Retinal pigment epithelial cell (primary cell): ENCODE measurements at places on chromosomes 4 and X.

GRCh38 chrX:13669246-13669737 lies 16.4 kb downstream of the TCEANC start:
- DNase-seq = peak; percentile 54

DNA sequence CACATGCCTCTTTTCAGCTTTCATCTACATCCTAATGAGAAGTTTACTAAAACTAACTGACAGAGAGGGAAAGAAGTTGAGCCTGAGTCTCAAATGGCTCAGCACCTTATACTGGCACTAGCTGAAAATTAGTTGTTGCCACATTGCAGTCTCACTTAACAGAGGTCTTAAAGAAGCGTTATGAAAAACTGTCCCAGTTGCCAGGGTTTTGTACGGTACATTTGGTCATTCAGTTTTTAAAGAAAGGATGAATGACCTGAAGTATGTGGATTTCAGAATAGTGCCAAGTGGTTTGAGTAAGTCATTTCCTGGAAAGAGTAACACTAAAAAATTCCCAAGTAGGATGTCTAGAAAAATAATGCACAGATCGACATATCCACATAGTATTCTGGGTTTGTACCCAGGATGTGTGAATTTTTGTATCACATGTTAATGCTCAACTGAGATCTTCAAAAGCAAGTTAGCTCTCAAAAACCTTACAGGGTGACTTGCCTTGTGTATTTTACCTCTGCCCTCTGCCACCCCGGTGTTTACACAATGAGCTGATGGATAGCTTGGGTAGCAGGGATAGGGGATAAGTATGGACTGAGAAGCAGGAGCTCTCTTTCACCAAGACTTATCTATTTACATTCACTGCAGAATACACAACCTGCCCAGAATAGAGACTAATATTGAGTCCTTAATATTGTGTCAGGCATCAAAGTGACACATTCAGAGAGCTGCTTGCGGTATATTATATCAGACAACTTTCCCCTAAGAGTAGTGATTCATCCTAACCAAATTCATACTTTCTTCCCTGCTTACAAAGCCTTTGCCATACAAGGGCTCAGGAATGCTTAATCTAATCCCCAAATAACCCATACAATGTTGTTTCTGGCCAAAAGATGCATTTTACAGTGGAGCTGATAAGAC lies 1075.7 kb upstream of the PABPC4L start:
- DNase-seq = peak; percentile 43

DNA sequence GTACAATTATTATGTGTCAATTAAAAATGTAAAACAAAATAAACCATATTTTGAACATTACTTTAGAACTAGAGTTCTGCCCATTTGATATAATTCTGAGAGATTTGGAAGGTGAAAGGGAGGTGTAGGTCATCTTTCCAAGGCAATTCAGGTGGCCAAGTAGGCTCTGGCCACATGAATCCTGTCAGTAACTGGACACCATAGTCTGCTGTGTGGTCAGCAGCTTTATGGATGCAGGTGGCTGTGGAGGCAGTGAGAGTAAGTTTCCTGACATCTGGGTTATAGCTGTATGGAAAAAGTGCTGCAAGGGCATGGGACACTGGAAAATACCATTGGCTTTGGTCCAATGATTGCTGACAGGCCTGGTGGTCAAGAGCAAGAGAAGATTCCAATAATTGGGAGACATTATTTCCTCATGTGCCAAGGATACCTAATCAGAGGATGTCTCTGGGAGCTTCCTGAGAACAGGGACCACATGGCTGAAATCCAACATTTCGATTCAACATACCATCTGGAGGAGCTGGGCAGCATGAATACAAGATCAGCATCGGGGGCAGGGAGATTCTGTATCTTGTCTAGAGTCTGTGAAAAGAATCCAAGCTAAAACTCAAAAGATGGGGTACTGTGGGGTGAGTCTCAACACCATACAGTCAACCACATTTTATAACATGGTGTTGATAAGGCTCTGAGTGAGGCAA lies 523.1 kb downstream of the MID1IP1 start:
- DNase-seq = no peak

GRCh38 chr4:176761872-176762271 lies 30.9 kb downstream of the VEGFC start:
- no peak for DNase-seq

DNA sequence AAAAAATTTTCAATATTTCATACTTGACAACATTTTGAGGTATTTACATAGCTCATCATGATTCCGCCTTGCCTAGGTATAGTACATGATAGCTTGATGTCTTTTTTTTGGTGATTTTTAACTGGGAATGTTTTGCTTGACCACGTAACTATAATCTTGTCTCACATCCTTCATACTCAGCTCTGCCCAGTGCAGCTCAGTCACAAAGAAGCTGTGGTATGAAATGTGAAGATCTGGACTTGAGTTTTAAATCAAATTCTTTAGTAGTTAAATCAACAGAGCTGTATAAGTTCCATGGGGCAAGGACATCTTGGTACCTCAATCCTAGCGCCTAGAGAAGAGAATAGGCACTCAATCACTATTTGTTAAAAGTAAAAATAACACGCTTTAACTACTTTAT lies 276.3 kb upstream of the DKK2 start:
- no peak for DNase-seq

- no peak for DNase-seq
Observed at GRCh38 chr4:1992468-1993168, 16.2 kb downstream of the NELFA start.

DNA sequence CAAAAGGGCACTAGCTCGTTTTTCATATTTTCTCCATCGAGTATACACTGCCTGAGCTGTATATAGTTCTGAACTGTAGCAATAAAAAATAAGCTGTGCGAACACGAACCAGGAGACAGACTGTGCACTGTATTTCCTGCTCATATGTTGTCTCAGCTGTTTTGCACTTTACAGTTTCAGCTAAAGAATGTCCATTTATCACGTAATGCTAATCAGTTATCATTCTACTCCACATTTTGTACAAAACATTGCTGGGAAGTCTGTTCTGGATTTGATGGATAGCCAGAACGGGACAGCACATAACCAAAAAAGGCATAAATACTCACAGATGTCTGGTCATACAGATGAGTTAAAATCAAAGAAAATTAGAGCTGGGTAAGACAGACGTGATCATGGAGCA lies 315.5 kb upstream of the ADGRL3 start:
- no peak for DNase-seq

DNA sequence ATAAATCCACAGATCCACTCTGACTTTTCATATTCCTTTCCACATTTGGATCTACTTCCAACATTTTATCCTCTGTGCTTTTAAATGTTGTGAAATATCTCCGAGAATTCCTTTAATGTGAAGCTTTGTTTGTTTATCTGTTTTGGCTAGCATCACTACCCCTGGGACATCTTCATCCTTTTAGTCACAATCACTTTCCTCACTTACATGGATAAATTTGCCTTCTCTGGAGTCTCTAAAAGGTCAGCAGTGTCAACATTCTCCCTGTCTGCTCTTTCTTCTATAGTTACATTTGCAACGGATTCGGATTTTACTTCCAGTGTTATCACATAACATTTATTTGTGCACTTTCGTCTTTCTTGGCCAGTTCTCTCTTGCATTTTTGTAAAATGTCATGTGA lies 34.2 kb upstream of the LRAT start:
- DNase-seq = no peak

DNA sequence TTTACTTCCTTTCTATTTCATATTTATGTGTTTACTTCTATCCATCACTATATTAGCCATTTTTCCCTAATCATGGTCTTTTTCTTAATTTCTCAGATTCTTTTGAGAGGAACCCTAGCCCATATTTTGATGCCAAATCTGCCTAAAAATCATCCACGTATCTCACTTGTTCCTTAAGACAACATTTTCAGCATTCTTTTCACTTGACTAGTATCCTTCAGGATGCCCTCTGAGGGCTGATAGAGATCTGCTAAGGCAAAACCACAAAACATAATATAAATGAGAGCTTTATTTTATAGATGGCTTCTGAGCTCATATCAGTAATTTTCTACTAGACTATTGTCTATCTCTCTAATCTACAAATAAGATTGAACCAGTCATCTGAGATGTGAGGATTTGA lies 341.9 kb downstream of the GPM6A start:
- DNase-seq = no peak

DNA sequence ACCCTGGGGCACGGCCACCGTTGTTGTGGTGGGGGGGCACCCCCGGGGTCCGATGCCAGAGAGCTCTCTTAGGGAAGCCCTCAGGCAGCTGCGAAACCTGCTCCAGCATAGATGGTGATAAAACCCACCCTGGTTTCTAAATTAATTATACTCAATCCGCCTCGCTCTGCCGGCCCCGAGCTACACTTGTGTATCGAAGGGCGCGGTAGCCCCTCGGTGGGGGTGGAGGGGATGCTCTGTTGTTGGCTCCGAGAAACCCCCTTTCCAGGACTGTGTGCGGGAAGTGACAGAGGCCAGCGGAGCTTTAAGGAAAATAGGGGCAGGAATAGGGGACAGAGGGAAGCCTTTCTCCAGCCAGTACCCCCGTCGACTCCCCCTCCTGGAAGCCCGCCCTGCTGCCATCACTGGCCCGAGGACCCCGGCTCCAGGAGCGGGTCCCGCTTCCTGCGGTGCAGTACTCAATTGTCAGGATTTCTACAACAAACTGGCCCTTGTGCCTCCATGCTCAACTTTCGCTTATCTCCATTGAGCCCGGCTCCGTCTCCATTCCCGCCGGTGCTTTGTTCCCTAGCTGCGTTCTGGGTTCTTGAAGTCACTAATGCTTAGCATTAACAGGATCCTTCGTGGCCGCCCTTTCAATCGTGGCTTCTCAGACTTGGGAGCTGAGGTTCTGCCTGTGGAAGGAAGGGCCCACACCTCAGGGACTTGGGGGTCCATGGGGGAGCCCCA lies 408.2 kb downstream of the BCOR start:
- no peak for DNase-seq

DNA sequence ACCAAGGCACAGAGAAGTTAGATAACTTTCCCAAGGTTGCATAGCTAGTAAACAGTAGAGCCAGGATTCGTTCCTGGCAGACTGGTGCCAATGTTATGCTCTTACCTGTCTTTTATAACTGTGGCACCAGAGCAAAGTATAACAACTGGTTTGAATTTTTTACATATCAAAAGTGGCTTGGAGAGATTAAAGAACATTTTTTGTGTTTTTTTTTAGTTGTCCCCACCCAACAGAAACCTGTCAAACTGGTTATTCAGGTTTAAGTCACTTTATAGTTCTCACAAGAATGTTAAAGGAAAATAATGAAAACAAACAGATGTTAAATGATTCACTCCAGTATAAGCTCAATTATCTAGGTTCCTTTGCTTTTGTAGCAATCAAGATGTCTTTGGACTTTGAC lies 15.6 kb upstream of the FAM47E start:
- no peak for DNase-seq

- no peak for DNase-seq
Observed at GRCh38 chr4:146346276-146346675, 131.9 kb downstream of the REELD1 start.

GRCh38 chrX:57677132-57677858 lies 2.8 kb downstream of the NLRP2B start:
- no peak for DNase-seq

GRCh38 chr4:8830611-8831200 lies 40.9 kb downstream of the HMX1 start:
- DNase-seq = no peak

- no peak for DNase-seq
Observed at GRCh38 chrX:4397471-4397870, 684.0 kb upstream of the PRKX start.

- no peak for DNase-seq
Observed at GRCh38 chr4:188452097-188452496, 312.9 kb downstream of the TRIML1 start.

- peak; percentile 95 for DNase-seq
Observed at GRCh38 chr4:52822972-52823701, 39.0 kb upstream of the RASL11B start.

- DNase-seq = no peak
Observed at GRCh38 chr4:73864365-73864764, 4.8 kb upstream of the CXCL1 start.

- DNase-seq = no peak
Observed at GRCh38 chr4:141080668-141081067, 52.6 kb downstream of the RNF150 start.

DNA sequence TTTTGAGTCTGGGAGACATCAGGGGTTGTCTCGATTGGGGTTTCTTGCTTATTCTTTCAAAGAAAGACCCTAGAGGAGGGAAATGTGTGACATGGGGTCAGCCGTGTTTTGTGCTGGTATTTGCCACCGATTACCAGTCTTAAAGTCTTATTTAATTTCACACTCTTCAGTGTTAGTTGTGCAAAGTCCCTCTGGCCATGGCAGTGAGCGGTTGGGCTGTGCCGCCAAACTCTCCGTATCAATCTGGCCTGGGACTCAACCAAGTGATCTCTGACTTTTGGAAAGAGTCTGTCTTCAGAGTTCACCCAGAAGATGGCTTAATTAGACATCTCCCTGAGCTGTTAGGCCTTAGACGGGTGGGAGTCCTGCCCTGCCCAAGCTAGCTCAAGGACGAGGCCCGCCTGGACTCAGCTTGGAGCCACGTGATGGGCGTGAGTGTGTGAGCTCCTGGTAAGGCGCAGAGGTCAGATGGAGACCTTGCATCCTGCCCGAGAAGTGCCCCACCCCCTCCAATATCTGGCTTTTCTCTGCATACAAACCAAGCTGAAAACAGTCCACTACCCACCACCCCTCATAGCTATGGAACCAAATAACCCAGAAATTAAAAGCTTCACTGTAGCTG lies 3.8 kb upstream of the PITX2 start:
- no peak for DNase-seq

- no peak for DNase-seq
Observed at GRCh38 chr4:51930557-51930956, 87.6 kb downstream of the DCUN1D4 start.

DNA sequence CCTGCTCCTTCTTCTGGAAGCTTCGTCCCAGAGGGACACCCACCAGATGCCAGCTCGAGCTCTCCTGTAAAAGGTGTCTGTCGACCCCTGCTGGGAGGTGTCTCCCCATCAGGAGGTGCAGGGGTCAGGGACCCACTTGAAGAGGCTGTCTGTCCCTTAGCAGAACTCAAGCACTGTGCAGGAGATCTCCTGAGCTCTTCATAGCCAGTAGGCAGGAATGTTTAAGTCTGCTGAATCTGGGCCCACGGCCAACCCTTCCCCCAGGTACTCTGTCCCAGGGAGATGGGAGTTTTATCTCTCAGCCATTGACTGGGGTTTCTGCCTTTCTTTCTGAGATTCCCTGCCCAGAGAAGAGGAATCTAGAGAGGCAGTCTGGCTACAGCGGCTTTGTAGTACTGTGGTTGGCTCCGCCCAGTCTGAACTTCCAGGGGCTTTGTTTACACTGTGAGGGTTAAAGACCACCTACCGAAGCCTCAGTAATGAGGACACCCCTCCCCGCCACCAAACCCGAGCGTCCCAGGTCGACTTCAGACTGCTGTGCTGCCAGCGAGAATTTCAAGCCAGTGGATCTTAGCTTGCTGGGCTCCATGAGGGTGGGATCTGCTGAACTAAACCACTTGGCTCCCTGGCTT lies 1383.0 kb upstream of the TENM3 start:
- no peak for DNase-seq

GRCh38 chrX:117839544-117839943 lies 277.1 kb downstream of the KLHL13 start:
- no peak for DNase-seq

- DNase-seq = no peak
Observed at GRCh38 chr4:30354605-30355004, 365.6 kb upstream of the PCDH7 start.
